ENCODE measurements at places on chromosomes 6 and 20.

DNA sequence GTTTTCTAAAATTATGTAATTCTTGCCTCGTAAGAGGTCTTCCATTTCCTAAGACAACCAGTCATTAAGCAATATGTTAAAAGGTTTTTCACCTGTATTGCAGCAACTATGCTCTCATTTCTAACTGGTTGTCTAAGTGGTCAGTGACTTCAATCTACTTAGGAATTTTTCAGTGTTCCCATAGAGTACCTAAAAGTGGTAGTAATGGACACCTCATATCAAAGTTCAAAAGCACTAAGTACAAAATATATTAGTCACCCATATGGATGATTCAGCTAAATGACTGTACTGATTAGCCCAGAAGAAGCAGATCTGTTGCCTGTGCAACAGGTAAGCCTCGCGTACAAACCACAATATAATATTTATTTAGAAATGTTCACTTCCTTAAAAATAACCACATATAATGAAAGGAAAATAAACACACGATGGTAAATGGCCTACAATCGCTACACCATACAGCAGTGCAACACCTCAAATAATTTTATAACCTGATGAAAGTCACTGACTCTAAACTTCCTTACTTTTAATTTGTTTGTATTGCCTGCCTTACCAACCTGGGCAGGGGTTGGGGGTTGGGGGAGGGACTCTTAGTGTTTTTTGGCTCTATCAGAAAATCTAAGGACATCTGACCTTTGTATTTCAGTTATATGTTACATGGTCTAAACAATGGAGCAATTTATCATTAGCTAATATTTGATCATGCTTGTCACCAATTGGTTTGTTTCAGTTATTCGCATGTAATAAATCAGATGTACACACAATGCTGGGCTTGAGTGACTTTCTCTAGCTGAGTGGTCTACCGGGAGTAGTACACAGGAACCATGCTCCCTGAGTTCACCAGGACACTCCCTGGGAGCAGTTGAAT, 105.9 kb downstream of the HIVEP2 start:
- DNase-seq: no peak

DNA sequence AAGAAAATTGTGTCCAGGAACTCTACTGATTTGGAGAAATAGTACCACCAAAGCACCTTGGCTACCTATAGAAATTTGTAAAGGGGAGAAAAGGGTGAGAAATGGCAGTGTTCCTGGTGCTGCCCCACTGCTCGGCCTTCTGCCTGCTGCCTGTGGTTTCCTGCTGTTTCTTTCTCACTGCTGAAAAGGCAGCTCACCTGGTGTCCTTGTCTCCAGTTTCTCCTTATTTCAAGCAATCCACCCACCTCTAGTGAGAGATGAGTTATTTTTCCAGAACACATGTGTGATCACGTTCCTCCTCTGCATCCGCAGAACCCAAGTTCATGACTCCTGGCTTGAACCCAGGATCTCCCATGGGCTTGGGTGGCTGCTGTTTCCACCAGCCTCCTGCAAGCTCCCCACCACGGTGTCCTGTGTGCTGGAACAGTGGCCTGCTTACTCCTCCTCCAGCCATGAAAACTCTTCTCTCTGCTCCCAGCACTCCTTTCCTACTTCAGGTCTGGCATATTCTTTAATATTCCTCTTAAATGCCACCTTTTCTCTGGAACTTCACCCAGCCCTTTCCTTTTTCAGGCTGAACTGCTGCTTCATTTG, 48.9 kb downstream of the ELOVL2 start:
- no peak for DNase-seq

DNA sequence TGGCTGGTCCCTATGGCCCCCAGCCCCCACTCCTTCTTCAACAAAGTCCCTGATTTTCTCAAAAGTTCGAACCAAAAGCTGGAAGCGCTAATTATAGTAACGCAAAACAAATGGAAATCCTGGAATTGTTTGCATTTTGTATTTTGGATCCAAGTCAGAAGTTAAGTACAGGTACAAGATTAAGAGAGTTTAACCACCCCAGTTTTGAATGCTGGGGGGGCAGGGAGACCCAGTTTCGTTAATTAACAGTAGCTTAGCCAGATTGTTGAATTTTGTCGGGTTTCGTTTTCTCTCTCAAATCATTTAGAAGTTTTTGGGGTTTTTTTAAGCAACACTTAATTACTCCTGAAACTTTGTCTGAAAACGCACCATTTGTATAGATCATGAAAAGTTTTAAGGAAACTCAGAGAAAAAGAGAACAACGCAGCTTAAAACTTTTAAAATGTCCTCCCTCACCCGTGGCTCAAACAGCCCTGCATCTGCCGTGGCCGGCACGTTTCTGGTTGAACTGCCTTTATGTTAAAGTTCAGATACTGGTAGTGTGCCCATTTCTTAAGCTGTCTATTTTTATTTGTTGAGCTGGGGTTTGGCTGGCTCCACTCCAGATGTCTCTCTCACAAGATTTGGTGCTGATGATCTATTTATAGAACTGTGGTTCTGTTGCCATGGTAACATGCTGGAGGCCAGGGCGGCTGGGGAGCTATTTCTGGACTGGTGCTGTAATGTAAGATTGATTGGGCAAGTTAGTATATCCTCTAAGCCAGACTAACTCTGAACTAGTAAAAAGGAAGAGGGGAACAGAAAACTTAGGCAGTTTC, 55.0 kb downstream of the GNAS start:
- peak; percentile 87 for DNase-seq

DNA sequence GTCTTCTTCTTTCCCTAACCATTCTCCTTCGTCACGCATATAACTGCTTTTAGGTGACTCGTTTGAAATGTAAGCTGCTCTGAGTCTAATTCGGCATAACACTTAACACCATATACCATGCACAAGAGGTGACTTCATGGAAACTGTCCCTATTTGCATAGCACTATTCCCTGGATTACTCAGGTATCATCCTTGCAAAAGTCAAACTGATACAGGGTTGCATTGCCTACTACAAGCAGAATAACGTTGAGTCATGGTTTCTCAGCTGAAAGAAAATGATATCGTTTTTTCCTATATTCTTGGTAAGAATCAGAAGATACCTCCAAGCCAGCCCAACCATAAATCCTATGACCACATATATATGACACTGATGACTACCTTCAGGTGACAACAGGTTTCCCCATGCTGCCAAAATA, 227.5 kb downstream of the ATXN1 start:
- no peak for DNase-seq

- no peak for DNase-seq
These were observed 42.8 kb upstream of the TASP1 start for GRCh38 chr20:13681248-13682125.
